ENCODE measurements at places on chromosomes 6 and 20.

DNA sequence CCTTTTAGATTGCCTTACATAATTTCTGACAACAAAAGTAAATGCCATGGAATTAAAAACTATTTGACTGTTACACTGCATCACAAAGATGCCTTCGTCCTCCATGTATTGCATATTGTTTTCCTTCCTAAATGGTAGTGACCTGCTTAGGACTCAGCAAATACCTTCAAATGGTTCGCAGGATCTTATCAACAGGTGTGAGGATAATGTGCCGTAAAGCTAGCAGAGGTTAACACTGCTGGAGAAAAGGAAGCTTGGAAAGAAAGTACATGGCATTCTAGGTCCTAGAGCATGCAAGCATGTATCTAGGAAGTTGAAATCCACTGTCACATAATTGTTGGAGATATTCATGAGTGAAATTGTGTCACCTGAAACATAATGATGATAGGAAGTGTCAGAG, 5.5 kb downstream of the CLVS2 start:
- no peak for DNase-seq

GRCh38 chr6:4781426-4781825, 5.2 kb downstream of the CDYL start:
- DNase-seq: no peak

- DNase-seq: no peak
Measured at GRCh38 chr6:46284475-46284874, 113.7 kb upstream of the ENPP5 start.

DNA sequence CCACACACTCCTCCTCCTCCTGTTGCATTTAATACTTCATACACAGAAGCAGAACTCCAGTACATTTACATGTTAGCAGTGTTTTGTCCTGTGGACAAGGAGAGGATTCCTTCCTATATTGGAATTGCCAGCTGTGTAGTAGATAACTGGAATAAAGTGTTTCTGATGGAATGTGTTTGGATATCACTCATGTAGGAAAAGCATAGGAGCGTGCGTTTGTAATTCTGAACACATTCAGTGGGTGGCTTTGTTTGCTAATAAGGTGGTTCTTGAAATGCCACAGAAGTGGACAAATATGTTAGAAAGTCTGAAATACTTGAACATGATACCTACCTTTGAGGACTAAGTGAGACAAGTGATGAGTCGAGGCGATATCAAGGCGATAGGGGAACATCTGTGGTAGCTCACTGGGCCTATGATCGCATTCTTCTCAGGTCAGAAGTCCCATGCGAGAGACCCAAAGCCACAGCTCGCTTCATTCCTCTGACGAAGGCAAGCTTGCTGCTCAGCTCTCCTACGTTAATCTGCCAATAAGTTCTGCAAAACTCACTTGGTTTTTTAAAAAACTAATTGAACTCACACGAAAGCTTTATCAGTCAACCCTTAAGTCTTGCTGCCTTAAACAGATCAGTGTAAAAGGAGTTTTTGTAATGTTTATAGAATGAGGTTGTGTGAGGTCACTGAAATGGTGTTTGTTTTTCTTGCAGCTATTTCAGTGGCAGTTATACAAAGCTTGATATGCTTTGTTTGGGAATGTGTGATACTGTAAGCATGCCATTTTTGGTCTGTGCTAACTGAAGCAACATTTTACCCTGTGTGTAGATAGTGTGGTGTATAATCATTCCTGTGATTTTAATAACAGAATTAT, 159.9 kb downstream of the SOX4 start:
- DNase-seq: no peak

DNA sequence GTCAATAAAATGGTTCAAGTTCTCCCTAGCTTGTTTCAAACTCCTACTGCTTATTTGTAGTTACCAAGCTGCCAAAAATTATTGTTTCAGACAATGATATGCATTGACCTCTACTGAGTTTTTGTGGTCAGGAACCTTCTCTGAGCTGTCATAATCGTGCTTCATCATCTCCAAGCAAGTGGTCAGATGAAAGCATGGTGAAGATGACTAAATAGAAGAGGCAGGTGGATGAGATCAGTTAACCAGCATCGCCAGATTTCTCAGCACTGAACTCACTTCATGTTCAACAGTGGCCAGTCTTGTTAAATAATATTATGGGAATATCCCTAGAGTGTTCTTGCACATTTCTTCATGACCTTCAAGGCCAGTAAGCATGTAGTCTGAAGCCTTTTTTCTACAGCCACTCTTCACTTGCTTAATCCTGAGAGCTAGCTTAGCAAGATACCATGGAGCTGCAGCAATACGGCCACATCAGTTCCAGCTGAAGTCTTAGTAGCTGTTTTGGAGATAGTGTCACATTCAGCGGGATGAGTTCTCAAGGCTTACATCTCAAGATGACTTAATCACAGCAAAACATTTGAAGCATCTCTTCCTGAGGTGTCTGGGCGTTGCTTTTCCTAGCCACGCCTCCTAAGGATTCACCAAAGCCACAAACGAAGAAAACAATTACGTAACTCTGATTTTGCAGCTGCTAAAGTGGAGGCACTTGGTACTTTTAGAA, 101.6 kb upstream of the TMEM30A start:
- no peak for DNase-seq
